ENCODE measurements at places on chromosomes 3 and 15. TPM values are rescaled to one million over a fixed set of nuclear protein-coding genes. Genes with fewer than 3 reads are reported as not detected.

CDHR4 gene
- total RNA-seq = not detected

MSL2 gene
- 38.1 TPM for total RNA-seq

EPHB1 gene
- total RNA-seq = 1.6 TPM

HGD gene
- total RNA-seq = not detected

KIF9 gene
- 4.3 TPM for total RNA-seq

ABI3BP gene
- total RNA-seq = 103 TPM

ECE2 gene
- total RNA-seq = not detected

EPM2AIP1 gene
- total RNA-seq = 37.9 TPM

AGTR1 gene
- 8.1 TPM for total RNA-seq

GALNT15 gene
- 6.0 TPM for total RNA-seq

NSUN3 gene
- total RNA-seq = 41.4 TPM

FSIP1 gene
- total RNA-seq = 3.0 TPM

ACKR2 gene
- 6.8 TPM for total RNA-seq

PLA2G4D gene
- not detected for total RNA-seq

MESP2 gene
- total RNA-seq = not detected

CYP8B1 gene
- not detected for total RNA-seq

GOLGA8S gene
- 0.21 TPM for total RNA-seq

CPNE9 gene
- not detected for total RNA-seq

All from urinary bladder (tissue), 4 donors.